ENCODE measurements at places on chromosomes 13 and 19.
A peak's percentile ranks its signal among the peaks of the same experiment; 100 is the strongest.

DNA sequence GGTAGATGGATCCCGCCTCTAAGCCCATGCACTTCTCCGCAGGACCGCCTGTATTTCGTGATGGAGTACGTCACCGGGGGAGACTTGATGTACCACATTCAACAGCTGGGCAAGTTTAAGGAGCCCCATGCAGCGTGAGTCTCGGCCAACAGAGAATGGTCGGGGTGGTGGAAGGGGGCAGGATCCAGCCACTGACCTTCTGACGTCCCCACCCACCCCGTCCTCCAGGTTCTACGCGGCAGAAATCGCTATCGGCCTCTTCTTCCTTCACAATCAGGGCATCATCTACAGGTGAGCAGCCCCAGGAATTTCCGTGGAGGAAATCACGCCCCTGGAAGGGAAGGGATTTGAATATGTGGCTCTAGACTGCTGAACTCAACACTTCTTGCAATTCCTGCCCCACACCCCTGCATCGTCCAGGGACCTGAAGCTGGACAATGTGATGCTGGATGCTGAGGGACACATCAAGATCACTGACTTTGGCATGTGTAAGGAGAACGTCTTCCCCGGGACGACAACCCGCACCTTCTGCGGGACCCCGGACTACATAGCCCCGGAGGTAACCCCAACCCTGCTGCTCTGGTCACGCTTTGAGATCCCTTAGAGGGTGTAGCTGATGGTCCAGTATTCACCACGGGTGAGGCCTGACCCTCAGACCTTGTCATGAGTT lies 8.8 kb upstream of the CACNG7 start:
- no peak for DNase-seq

DNA sequence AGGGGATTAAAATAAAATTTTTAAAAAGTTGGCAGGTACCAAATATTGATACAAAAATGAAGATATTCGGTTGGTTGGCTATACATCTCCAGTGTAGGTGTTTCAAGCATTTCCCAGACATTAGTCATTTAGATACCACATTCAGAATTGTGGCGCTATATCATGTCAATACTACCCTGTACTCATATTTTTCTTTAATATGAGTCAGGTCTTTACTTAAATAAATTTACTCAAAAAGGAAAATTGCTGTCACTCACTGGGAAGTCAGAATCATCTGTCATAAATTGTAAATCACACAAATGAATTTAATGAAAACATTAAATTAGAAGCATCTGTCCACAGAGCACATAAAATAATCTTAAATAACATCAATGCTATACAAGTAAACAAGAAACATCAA lies 134.2 kb downstream of the TSHZ3 start:
- no peak for DNase-seq

DNA sequence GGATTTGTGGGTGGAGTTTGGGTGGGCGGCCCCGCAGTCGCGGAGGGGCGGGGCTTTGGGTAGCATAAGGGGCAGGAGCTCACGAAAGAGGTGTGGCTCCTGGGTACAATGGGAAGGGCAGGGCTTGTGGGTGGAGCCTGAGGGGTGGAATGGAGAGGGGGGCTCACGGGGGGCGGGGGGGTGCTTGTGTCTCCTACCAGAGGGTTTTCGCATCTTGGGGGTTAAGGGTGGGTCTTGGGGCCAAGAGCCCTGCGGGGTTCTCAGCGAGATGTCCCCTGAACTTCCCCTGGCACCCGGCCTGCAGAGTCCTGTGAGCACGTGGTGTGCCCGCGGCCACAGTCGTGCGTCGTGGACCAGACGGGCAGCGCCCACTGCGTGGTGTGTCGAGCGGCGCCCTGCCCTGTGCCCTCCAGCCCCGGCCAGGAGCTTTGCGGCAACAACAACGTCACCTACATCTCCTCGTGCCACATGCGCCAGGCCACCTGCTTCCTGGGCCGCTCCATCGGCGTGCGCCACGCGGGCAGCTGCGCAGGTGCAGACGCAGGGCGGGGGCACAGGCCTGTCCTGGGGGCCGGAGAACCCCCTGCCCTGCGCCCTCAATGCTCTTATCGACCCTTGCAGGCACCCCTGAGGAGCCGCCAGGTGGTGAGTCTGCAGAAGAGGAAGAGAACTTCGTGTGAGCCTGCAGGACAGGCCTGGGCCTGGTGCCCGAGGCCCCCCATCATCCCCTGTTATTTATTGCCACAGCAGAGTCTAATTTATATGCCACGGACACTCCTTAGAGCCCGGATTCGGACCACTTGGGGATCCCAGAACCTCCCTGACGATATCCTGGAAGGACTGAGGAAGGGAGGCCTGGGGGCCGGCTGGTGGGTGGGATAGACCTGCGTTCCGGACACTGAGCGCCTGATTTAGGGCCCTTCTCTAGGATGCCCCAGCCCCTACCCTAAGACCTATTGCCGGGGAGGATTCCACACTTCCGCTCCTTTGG lies 5.1 kb downstream of the FSTL3 start:
- peak; percentile 98 for DNase-seq

DNA sequence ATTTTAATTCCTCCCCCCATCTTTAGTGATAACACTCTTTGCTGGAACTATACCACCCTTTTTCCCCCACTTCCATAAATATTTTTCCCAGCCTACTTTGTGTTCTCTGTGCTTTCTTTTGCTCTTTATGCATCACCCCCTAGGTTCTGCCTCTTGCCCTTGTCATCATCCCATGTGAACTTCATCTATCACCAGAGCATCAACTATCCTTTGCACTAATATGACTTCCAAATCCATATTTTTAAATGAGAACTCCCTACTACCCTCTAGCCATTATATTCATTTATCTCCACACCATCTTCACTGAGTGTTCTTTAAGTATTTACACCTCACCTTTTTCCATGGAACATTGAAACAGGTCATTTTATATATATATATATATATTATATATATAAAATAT lies 452.7 kb downstream of the FOXO1 start:
- no peak for DNase-seq

- no peak for DNase-seq
Observed at GRCh38 chr19:38255383-38256014, 675 bp downstream of the PPP1R14A start.

DNA sequence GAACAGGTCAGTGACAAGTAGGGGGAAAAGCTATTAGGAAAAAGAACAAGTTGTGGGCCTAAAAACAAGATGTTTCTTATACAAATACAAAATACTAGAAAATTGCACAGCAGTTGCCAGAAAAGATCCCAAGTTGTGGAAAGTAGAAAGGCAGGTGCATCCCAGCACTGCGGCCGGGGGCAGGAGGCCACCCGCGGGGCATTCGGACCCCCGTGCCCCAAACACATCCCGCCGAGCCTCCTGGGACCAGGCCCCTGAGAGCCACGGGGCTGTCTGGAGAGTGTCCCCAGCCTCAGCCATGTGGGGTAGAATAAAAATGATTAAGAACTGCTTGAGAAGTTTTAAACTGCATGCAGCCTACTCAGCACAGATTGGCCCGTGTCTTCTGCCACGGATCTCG lies 11.4 kb downstream of the RASA3 start:
- no peak for DNase-seq

DNA sequence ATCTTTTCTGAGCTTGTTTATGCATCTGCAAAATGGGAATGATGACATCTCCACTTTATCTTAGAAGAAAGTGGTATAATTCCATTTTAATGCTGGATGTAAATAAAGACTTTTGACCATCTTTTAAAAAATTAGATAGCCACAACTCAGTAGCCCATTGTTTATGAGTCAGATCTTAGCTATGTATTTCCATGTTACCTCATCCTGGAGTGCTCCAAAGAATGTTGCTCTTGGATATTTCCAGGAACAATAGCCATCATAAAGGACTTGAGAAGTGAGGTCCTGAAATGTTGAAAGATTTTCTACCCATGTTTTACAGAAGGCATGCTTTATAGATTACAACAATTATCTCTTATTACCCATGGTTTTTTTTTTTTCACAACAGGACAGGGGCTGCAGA lies 229.3 kb upstream of the EDNRB start:
- DNase-seq = peak; percentile 65

- DNase-seq = no peak
Observed at GRCh38 chr13:20969182-20969581, 66.6 kb upstream of the XPO4 start.

DNA sequence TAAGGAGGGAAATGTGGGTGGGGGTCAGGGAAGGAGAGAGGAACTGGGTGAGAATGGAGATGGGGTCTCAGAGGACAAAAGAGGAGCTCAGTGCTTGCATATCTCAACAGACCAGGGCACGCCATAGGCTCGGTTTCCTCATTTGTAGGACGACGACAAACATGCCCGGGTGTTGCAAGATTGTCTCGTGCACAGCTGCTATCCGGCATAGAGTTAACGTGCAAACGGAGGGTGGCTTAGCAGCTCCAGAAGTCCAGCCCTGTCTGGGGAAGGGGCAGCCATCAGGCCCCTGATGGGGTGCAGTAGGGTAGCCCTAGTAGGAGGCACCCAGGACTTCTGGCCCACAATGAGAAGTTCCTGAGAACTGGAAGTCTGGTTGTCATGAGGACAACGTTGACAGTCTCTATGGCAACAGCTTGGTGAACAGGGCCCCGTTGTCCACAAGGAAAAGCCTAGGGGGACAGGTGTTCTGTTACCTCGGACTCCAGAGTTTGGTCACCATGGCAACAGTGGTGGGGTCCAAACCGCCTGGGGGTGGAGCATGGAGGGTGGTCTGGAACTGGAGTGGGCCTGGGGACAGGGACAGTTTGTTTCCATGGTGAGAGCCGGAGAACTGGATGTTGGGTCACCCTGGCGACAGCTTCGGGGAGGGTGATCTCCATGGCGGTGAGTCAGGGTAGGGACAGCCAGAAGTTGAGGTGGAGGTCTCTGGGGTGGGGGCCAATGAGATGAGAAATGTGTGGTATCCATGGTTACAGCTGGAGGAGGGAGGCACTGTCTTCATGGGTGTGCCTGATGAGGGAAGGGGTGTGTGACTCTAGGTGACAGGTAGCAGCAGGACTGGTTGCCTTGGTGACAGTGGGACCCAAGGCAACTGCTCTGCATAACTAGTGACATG lies 16.8 kb downstream of the TM6SF2 start:
- DNase-seq = no peak

DNA sequence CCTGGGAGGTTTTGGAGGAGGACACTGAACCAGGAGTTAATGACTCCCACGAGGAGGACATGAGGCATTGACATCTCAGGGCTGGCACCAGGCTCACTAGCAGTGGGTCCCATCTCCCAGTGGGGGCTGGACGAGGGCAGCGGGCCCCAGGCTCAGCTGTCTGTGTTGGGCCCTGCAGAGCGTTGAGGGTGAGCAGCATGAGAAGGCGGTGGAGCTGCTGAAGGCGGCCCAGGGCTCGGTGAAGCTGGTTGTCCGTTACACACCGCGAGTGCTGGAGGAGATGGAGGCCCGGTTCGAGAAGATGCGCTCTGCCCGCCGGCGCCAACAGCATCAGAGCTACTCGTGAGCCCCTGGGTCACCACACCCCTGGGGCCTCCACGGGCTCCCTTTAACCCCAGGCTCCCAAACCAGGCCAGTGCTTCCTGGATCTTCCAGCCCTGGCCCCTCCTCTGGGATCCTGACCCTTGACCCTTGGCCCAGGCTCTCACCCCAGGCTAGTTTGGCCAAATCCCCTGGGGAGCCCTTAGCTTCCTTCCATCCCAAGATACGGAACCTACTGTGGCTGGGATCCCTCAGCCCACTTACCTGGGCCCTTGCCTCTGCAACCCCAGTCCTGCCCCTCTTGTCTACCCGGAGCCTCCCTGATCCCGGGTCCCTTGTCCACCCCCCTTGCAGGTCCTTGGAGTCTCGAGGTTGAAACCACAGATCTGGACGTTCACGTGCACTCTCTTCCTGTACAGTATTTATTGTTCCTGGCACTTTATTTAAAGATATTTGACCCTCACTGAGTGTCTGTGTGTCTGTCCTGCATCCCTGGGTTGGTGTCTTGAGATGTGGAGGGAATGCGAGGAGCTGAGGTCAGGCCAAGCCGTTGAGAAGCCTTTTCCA lies 1.0 kb downstream of the C19orf73 start:
- no peak for DNase-seq

GRCh38 chr13:103523858-103524257 lies 457.6 kb upstream of the SLC10A2 start:
- no peak for DNase-seq

DNA sequence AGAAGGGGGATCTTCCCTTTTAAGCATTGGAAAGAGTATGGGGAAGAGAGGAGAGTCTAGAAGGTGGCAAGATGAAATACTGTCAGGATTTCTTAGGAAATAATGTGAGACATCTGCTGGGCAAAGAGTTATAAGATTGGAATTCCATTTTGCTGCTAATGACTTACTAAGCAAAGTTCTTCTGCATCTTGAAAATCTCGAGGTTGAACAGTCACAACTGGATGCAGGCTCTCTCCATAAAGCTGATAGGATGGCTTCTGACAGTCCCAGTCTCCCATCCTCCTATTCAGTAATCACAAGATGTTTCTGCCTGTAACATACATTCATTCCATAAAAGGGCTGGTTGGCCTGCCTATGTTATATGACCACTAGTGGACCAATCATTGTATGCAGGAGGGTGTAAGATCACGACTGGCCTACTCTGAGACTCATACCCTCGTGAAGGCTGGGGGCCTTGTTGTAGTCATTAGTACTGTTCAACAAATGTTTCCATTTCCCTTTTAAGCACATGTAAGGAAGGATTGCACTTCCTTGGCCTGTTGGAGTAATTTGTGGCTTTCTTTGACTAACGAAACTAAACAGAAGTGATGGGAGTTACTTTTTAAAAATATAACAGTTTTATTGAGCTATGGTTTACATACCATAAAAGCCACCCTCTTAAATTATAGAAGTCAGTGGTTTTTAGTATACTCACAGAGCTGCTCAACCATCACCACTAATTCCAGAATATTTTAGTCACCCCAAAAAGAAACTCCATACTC lies 45.0 kb upstream of the TDRD3 start:
- DNase-seq = no peak

- DNase-seq = no peak
Observed at GRCh38 chr13:99862244-99862643, 109.3 kb downstream of the ZIC5 start.

- no peak for DNase-seq
Observed at GRCh38 chr19:46142294-46142693, 5.7 kb upstream of the IGFL2 start.

Data from cardiac fibroblast (primary cell).